Esophagus squamous epithelium (tissue), 5 donors: ENCODE measurements at places on chromosomes 12 and 14. TPM values are rescaled to one million over a fixed set of nuclear protein-coding genes. Genes with fewer than 3 reads are reported as not detected.

The ENDOU gene
- 50.2 TPM for total RNA-seq

The FOXG1 gene
- not detected for total RNA-seq

DNA sequence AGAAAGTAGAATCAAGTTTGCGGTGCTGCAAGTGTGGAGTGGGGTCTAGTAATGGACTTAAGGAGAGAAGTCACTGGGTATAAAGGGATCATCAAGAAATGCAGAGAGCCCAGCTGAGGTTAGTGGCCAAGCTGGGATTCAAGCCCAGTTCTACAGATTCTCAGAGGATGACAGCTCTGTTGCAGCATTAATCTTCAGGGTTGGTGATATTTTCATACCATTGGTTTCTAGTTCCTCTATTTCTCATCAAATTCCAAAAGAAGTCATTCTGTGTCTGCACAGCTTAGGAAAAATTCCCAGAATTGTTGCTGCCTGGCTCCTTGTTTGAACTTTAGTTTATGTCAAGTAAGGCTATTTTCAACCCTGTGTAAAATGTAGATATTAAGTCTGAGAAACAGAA, 169.5 kb upstream of the NTF3 start:
- no peak for DNase-seq

DNA sequence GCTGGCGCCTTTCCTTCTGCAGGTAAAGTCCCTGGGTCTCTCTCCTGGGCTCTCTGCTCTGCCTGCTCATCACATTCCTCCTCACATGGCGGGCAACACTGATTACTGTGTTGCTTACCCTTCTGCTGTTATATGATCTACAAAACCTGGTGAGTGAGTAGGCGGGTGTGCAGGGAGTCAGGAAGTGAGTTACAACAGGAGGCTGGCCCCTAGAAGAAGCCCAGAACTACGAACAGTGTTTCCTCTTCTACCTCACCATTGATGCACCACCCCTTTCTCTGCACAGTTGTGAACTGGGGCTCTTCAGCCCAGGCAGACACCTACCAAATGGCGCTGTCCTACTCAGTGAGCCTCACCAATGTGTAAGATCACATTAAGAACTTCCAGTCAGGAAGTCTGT, 4.9 kb upstream of the KLHL33 start:
- no peak for DNase-seq

The ESR2 gene
- total RNA-seq, result 2.7 TPM

DNA sequence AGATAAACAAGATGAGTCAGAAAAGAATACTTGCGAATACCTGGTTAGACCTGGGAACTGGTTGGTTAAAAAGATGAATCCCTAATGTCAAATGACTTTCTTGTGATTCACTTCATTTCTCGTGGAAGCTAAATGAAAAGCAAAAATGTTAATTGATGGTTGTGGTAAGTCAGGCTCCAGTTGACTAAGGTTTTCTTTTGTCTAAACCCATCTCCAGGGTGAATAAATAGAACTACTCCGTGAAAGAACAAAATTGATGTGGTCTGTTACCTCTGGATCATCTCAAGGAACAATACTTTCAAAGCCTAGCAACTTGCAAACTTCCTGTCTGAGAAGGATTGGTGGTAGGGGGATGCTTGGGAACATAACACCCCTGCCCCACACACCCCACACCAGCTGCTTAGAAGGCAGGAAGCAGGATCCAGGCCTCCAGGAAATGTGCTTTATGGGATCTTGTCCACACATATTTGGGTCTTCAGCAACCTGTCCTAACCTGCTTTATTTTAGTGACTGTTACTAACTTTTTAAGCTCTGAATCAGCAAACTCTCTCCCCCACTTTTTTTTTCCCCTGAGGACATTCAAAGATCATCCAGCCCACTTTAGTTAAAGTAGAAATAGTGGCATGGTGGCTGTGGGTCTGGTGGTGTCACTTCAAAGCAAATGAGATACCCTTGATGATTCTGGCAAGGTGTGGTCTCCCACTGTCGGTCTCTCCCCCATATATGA, 60.4 kb upstream of the PTHLH start:
- no peak for DNase-seq

DNA sequence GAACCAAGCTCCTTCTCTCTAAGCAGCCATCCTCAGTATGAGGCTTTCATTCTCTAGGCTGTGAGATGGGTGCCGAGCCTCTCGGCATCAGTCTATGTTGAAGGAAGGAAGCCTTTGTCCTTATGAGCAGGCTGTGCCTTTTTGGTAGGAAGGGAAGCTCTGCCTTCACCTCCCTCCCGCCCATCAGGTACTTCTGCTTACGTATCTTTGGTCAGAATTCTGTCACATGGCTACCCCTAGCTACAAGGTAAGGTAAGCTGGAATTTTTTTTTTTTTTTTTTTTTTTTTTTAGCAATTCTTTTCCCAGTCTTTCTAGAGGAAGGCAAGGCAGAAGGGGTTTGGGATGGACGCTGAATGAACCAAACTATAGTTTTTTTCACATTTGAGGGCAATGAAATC, 16.9 kb downstream of the BATF start:
- no peak for DNase-seq

The KNTC1 gene
- total RNA-seq, result 9.0 TPM

The LALBA gene
- total RNA-seq, result not detected

DNA sequence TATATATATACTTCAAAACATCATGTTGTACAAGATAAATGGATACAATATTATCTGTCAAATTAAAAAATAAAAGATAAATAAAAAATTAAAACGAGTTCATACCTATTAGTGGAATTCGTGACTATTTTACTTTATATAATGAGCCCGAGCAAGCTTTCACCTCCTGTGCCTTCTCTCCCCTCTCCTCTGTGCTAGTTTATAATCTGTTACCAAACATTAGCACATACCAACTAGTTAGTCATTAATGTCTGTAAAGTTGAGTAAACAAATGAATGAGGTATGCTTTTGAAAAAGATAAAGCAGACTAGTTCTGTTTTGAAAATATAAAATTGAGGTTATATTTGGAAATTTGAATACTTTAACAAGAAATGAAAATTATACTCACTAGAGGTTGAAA, 84.0 kb downstream of the LRRC9 start:
- no peak for DNase-seq

GRCh38 chr14:20415782-20416206, 2.5 kb upstream of the TEP1 start:
- no peak for DNase-seq

- DNase-seq, result no peak
Observed at GRCh38 chr12:113092607-113093408, 36.3 kb downstream of the DTX1 start.

DNA sequence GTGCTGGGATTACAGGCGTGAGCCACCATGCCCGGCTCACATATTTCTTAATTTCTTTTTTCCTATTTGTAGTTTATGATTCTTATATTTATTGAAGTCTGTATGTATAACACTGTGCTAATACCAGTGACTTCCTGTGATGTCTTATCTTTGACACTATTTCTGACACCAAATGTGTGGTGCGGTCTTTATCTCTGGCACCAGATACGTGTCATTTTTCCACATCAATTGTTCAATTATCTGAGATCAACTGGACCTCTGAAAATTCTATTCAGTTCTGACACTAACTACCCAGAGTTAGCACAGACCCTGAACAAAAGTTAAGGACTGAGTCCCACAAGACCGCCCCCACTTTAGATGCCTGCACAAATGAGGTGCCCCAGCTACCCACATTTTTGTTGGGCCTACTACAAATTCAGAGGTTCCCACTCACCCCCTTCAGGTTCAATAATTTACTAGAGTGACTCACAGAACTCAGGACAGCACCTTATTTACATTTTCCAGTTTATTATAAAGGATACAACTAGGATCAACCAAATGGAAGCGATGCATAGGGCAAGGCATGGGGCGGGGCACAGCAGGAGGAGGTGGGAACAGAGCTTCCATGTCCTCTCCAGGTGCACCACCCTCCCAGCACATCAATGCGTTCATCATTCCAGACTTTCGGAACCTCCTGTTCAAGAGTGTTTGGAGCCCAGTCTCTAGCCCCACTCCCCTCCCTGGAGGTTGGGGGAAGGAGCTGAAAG, 11.6 kb upstream of the SRSF9 start:
- DNase-seq, result no peak

- DNase-seq, result no peak
Observed at GRCh38 chr12:11164384-11164783, 6.6 kb upstream of the SMIM10L1 start.

The SLC35F4 gene
- not detected for total RNA-seq

The LRRK2 gene
- total RNA-seq, result 12.2 TPM

DNA sequence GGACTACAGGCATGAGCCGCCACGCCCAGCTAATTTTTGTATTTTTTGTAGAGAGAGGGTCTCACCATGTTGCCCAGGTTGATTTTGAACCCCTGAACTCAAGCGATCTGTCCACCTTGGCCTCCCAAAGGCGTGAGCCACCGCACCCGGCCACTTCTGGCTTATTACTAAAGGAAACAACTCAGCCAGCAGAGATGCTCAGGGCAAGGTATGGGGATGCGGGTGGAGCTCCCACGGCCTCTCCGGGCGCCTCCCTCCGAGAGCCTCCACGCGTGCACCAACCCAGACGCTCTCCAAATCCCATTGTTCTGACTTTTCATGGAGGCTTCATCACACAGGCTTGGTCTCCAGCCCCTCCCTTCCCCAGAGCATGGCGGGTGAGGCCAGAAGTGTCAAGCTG, 6.1 kb upstream of the GPR132 start:
- no peak for DNase-seq

GRCh38 chr12:85191-85666, 18.7 kb downstream of the IQSEC3 start:
- no peak for DNase-seq

The ATXN2 gene
- total RNA-seq, result 18.4 TPM
